AG10803 (cell line): ENCODE measurements at places on chromosomes 2 and 18.

DNA sequence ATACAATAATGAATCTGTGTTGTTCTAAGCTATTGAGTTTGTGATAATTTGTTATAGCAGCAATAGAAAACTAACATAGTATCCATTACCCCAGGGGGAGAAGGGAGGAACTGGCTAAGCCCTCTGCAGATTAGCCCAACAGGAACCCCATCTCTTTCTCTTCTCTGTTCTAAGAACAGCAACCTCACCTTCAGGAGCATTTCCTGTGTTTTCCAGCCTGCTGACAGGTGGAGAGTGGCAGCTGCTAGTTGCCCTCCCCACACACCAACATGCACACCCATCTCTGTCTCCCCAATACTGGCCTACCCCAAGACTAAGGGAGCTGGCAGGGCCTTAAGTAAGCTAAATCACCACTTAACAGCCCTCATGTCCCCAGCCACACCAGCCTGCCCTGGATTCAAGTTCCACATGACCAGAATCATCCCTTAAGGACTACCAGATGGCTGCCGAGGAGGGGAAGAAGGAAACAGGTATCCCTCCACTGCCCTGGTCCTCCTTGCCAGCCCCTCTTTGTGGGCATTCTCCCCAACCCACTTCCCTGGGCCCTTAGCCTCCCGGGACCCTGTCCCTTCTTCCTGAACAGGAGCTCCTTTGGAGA, 52.8 kb downstream of the TRABD2A start:
- no peak for DNase-seq

DNA sequence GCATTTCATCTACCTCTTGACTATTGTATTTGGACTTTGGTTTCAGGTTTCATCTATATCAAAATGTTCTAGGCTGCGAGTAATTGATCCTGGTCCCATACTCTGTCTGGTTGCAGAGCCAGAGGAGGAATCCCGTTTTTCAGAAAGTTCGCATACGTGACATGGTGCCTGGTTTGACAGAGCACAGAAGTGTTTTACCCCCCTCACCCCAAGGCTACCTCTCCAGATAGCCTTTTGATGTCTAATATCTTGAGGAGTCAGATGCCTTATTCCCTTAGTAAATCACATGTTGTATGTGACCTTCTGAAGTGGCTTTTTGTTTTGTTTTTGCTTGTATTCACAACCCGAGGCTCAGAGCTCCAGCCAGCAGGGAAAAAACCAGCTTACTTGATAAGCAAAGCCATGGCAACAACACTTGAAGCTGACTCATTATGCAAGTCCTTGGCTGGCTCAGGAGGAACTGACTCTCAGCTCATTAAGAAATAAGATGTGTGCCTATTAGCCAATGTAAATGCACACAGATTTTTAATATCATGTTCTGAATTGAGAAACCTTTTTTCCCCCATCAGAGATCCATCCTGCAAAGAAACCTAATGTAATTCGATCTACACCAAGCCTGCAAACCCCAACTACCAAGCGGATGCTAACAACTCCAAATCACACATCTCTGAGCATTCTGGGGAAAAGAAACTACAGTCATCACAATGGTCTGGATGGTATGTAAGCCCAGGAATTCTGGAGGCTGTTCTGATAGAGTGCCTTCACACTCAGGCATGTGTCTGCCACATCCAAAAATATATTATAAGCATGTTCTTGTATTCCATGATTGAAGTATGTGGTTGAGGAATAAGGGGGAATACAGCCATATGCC, 41.4 kb downstream of the OXER1 start:
- peak; percentile 92 for DNase-seq

GRCh38 chr2:143574069-143574468, 444.9 kb downstream of the ARHGAP15 start:
- no peak for DNase-seq

DNA sequence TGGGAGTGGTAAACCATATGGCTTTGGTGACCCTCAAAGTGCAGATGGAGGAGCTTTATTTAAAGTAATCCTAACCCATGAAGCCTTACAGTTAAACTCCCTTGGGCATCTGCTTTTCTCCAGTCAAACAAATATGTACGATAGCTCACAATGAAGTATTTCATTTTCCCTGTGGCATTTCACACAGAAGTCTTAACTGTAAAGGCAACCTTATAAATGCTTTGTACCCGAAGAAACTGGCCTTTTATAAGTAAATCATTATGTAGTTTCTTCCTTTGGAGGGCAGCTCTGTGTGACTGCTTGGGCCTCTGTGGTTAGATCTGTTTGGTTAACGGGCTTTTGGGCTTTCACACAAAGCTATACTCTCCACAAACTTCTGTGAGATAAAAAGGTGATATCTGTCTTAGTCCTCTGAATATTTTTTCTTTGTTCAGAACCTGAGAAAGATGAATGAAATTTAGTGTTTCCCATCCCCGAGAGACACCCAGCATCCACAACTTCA, 46.6 kb downstream of the SCN1A start:
- DNase-seq = no peak

DNA sequence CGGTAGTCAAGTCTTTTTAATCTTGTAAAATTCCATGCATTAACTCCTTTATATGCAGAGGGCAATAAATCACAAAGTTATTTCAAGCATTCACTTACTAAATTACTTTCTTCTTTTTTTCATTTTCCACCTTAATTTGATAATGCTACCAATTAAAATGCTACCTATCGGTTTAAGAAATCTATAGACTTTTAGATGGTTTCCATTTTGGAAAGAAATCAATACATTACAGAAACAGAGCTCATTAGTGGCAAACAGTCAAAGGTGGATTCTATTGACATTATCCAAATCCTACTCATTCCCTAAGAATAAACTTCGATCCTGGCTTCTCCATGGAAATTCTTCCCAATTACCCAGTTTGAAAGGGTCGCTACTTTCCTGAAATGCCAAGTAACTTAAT, 176.5 kb downstream of the MREG start:
- no peak for DNase-seq

- peak; percentile 39 for DNase-seq
These were observed at the start of gene FSIP2 for GRCh38 chr2:185738679-185739472. Gene FSIP2, plus strand, starts transcription at chr2:185738804. Its CDS starts 91 bp downstream, at chr2:185738895.
